GDM1 (cell line): ENCODE measurements at places on chromosomes 4 and X.

GRCh38 chr4:125572601-125573000, 257.8 kb downstream of the FAT4 start:
- no peak for DNase-seq

DNA sequence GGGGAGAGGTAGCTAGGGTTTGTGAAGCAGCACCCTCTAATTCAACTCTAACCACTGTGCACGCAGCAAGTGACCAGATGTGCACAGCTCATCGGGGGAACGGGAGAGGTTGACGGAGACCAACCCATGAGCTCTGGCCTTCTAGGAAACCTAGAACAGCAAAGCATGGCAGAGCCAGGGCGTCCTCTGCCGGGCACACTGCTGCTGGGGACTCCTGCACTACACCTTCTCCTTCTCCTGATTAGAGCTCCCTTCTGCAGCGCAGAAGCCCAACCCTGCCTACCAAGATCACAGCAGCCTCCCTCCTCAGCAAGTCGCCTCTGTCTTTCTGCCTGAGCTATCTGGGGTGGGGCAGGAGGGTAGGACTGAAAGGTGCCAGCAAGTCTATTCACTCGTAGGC, 252.3 kb upstream of the PSAPL1 start:
- DNase-seq = no peak

- peak; percentile 63 for DNase-seq
Measured at GRCh38 chr4:26860922-26861433, 337 bp downstream of the STIM2 start.

DNA sequence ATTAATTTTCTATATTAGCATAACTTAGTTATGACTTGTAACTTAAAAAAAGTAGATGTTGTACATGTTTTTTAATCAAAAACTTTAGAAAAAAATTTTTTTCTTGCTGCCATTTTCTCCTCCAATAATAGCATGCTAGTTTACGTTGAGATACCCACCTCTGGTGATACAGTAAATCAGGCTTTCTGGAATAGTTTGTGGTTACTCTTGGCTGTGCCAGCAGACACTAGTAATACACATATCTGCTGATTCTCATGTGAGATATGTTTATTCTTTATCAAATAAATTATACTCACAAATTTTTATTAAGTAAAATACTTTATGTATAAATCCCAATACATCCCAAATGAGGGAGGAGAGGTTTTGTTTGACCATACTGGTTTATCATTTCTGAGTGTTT, 117.3 kb downstream of the KLHL8 start:
- DNase-seq = no peak

DNA sequence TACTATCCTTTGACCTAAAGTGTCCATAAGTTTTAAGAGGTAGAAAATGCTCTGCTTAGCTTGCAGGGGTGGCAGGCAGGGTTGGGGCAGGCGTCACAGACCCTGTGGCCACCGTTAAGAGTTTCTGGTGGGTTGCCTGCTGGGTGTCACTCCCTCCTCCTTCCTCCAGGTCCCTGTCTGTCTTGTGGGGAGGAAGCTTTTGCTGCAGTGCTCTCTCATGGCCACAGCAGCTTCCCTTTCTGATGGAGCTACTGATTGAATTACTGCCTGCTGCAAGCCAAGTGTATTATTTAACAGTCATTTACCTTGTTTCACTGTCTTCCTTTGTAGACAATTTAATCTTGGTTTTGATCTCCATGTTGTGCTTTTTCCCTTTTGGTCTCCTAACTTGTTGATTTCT, 384.6 kb downstream of the IDS start:
- DNase-seq = no peak

DNA sequence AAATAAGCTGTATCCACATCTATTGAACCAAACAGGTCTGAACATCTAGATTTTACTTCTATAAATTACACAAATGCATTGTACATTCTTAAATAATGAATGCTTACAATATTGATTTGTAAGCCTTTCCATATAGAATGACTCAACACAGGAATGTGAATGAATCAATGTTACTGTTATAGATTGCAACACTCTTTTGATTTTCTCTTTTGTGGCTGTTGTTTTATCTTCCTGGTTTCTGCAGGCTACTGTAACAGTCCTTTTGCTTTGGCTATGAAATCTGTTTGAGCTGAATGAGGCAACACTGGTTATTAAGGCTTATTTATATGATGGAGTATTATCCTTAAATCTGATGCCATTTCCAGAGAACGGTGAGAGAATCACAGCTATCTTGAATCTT, 49.5 kb downstream of the GPR50 start:
- no peak for DNase-seq

- DNase-seq = no peak
Measured at GRCh38 chr4:188960411-188961093, 821.3 kb downstream of the TRIML1 start.

DNA sequence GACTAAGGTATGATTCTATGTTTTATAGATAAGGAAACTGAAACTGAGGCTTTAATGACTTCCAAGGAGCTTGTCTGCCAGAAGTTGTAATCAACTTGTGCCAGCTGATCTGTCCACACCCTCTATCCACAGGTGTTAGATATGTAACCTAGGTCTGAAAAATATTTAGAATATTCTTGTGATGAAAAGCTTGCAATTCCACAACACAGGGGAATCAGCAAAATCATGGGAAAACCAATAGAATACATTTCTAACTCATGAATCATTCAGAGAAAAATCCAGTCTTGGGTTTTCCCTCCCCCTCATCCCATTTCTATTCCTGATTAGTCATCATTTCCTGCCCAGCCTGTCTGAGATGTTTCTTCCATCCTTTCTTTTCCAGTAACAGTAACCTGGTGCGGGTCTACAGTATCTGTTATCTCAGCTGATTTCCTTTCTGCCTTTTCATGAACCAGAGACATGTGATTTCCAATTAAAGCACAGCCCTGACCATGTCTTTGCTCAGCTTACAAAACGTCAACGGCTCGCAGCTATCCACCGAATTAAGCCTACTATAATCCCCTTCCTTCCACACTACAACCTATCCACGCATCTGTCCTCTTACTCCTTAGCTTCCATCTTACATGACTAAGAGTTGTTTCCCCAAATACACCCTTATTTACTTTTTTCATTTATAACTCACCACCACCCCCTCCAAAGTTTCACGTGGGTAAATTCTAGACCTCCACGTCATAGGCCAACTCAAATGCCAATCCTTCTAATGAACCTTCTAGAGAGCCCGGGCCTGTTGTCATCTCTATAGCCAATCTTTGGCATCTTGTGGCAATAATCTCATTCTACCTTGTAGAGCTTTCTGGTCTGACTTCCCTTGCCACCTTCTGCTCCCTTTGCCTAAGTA, 961 bp upstream of the NOCT start:
- DNase-seq = no peak

GRCh38 chr4:27595571-27596360, 735.1 kb downstream of the STIM2 start:
- DNase-seq = no peak

- DNase-seq = no peak
Measured at GRCh38 chr4:121164291-121164690, at the start of gene TNIP3. Gene TNIP3, minus strand, starts transcription at chr4:121164321. Its CDS starts 196 bp downstream, at chr4:121164125.
